ENCODE measurements at places on chromosomes 4 and X.

DNA sequence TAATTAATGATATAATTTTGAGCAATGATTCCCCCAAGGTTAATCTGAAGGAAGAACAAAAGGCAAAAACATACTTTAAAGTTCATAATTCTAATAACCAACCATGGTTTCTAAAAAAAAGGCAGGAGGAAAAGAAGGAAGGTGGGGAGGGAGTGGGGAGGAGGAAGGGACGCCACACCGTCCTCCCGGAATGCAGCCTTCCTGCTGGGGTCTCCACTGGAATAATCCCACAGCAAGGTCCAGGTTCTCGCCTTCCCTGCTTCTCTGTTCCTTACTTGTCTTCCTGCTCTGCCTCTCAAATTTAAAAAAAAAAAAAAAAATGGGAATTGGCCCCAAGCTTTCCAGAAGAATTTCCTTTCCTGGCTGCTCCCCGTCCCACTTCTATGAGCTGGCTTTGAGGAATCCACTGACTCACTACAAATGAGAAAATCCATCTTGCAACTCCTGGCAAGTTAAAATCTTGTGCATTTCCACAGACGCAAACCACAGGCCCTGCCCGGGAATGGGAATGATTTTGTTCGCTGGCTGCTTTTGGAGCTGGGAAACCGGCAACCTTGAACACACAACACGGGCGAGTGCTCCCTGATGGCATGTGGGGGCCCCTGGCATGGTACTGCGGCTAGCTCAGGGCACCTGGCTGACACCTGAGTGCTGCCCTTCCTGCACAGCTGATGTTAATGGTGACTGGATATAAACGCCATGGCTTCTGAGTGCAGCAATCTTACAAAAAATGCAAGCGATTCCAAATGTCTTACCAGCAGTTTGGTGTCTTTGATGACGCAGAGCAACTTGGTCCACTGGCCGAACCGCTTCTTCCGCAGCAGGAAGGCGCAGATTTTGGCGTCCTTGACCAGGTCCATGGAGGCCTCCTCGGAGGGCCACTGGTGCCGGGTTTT, 97.0 kb downstream of the AFAP1 start:
- DNase-seq: no peak

DNA sequence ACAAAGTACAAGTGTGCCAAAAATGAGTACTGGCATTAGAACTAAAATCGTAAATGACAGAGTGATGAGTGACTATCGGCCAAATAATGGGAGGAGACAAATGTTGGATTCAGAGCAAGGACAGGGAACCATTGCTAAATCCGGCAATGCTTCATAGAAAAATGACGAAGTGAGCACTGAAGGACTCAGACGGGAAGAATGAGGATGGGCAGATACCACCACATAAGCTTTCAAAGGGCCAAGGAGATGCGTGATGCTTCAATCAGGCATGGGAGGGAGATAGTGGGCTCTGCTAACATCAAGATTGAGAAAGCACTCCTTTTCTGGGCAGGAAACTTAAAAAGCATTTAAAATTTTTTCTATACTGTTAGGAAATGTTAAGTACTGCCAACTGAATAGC, 21.6 kb downstream of the RBBP7 start:
- no peak for DNase-seq

DNA sequence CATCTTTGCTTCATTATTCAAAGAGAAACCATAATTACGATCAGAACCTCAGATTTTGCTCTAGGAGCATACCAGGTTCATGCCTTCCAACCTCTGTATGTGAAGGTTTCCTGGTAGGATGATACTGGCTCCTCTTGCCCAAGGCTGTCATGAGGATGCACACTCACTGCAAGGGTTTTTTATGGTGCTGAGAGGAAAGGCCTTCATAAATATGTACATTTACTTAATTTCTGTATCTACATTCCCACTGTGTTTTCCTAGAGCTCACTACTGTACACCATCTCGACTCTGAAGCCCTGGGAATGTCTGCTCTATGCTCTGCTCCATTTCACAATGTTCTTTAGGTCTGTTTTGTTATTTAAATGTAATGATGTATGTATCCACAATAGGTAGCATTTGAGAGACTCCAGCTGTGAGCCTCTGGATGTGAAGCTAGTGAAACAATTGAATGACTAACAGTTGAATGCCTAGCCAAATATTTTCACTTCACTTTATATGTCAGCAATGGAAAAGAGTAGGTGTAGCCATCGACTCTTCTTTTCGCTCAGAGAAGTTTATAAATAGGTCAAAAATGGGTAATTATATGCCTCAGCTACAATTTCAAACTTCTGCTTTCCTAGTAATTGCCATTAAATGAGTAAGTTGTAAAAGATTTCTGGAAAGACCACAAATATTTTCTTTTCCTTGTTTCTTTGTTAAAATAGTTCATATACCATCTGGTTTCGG, 228.0 kb downstream of the PALLD start:
- DNase-seq: no peak

- peak; percentile 9 for DNase-seq
Observed at GRCh38 chrX:65451663-65452062, 82.9 kb downstream of the LAS1L start.

GRCh38 chr4:83535520-83536361, at the start of gene GPAT3:
Gene GPAT3, plus strand, starts transcription at chr4:83536108. Its CDS starts 515 bp downstream, at chr4:83536623.
- peak; percentile 44 for DNase-seq

DNA sequence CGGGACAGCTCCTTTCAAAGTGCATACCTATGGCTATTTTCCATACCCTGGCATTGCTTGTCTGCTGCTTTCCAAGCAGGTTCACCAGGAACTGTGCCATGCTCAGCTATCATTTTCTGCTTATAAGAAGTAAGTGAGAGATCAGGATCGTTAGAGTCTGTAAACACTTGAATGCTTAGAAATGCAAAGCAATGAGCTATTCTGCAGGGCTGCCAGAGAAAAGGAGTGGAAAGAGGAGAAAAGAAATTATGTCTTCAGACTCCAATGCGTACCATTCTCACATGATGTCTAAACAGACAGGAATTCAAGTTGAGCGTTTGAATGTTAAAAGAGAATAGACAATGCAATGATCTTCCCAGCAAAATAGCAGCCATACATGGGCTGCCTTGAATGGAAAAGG, 245.5 kb upstream of the SLC7A11 start:
- DNase-seq: no peak

- no peak for DNase-seq
Observed at GRCh38 chr4:46850026-46850425, 59.0 kb downstream of the COX7B2 start.

DNA sequence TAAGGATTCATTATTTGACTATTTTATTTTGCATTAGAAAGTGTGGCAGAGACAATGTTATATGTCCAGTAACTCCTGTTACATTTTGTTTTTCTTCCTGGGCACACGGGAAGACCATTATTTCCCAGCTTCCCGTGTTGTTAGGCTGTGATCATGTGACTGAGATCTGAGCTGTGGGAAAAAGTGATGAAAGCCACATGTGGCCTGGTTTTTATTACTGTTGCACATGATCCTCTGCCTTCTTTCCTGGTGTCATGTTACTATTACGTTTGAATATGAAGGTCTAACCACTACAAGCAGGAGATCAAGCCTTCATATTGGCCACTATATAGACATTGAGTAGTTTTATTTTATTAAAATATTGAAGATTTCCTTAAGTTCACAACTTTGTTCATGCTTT, 28.2 kb upstream of the MID1 start:
- no peak for DNase-seq

GRCh38 chr4:36320117-36320896, 38.9 kb downstream of the DTHD1 start:
- no peak for DNase-seq

DNA sequence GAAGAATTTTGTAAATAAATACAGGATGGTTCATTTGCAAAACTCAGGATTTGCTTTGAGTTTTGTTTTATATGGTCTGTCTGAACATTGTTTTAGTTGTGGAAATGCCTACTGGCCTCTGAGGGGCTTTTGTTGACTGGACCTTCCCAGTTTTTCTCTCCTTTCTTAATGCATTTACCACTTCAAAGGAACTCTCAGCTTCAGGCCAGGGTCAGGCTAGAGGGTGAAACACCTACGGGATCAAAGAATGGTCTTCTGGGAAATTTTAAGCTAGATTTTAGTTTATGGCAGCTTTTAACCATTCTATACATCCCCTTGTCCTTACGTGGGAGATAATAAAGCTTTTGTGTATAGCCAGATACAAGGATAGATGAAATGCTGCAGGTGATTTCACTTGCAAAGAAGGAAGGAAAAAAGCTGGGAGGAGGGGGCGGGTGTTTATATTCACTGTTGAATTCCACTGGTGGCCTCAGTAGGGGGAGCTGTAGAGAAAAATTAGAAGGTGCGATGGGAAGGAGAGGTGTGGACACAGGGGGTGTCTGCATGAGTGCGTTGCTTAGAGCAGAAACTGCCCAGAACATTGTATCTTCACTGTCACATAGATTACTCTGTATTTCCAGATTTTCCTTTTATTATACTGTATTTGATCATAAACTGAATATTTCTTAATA, 151.8 kb downstream of the TSPAN5 start:
- DNase-seq: no peak

GRCh38 chr4:4675051-4675581, 133.3 kb upstream of the STX18 start:
- no peak for DNase-seq

GRCh38 chr4:125280892-125281403, 33.8 kb upstream of the FAT4 start:
- DNase-seq: no peak

DNA sequence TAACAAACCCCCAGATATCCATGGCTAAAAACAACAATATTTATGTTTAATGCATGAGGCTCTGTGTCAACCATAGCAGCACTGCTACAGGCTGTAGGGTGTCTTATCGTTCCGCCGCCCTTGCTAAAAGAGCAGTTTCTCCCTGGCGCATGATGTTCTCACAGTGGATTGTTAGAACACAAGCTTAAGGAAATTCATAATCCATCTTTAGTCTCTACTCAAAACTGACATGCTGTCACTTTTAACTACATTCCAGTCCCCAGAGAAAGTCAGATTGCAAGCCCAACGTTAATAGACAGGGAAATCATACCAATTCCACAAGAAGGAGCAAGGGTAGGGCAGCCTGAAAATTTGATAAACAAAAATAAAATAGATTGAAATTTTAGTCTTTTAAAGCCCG, 1960.8 kb downstream of the PCDH7 start:
- DNase-seq: no peak

- no peak for DNase-seq
Observed at GRCh38 chr4:1658581-1658980, 25.5 kb downstream of the FAM53A start.

GRCh38 chrX:139234898-139235297, 295.6 kb upstream of the F9 start:
- no peak for DNase-seq

- DNase-seq: no peak
Observed at GRCh38 chr4:169040559-169041261, 30.7 kb upstream of the CBR4 start.

- DNase-seq: no peak
Observed at GRCh38 chr4:152351080-152351479, 184.8 kb downstream of the FBXW7 start.

DNA sequence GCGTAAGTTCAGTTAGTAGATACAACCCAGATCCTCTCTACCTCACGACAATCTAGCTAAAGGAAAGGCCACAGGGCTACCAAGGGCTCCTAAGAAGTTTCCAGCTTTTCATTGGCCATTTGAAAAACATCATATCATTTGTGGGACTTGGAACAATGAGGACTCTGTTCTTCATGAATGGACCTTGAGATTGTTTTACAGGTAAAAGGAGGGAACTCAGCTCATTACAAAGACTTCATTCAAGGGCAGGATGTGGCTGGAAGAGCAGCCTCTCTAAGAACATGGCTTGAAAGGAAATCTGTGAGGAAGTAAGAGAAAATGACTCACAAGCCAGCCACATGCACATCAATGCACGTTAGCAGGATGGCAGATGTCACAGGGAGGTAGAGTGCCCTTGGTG, 105.9 kb upstream of the SLC7A11 start:
- no peak for DNase-seq

GRCh38 chrX:139120760-139121159, 409.2 kb upstream of the FGF13 start:
- DNase-seq: no peak

DNA sequence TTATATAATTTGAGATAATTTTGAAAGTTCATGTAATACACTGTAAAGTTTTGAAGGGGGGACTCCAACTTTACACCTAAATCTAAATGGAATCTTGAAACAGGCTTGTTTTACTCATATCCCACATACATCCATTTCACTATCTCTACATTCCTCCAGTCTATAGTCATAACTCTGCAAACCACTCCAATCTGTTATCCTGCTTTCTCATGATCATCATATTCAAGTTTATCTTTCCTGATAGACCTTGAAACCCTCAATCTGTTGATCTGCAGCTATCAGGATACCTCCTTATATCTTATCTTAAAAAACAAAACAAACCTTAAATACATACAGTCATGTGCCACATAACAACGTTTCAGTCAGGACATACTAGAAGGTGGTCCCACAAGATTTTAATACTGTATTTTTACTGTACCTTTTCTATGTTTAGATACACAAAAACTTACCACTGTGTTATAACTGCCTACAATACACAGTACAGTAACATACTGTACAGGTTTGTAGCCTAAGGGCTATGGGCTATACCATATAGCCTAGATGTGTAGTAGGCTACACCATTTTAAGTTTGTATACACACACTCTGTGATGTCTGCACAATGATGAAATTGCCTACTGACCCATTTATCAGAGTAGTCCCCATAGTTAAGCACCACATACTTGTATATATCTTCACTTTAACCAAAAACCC, 14.0 kb downstream of the CHIC2 start:
- DNase-seq: no peak

DNA sequence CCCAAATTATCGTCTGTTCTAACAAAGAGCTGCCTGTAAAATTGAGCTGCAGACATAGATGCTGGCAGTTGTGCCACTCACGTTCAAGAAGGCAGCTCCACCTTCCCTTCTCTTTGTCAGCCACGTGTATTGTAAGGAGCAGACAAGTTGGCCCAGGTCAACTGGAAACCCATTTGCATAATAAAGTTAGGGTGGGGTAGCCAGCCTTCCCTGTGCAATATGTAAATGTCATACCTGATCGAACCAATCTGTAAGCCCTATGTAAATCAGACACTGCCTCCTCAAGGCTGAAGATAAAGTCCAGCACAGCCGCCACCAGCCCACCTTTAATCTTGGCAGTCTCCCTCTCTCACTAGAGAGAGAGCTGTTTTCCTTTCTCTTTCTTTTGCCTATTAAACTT, 117.2 kb downstream of the TMEM144 start:
- DNase-seq: no peak

DNA sequence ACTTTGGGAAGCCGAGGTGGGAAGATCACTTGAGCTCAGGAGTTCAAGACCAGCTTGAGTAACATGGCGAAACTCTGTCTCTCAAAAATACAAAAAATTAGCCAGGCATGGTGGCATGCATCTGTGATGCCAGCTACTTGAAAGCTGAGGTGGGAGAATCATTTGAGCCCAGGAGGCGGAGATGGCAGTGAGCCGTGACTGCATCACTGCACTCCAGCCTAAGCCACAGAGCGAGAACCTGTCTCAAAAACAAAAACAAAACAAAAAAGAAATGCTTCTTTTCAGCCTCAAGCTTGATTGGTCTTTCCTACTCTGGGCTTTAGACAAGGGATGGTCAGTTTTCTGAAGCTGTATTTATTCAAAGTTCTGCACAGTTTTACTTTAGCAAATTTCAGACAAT, 15.8 kb upstream of the DHRSX start:
- DNase-seq: no peak
